ENCODE measurements at places on chromosomes 3 and 15.

- no peak for DNase-seq
Observed at GRCh38 chr3:185151101-185151963, 1.5 kb downstream of the C3orf70 start.

GRCh38 chr3:127914584-127914983 is 448 bp upstream of the KBTBD12 start:
- DNase-seq, result no peak

GRCh38 chr3:89932882-89933281 is 825.5 kb downstream of the EPHA3 start:
- DNase-seq, result no peak

DNA sequence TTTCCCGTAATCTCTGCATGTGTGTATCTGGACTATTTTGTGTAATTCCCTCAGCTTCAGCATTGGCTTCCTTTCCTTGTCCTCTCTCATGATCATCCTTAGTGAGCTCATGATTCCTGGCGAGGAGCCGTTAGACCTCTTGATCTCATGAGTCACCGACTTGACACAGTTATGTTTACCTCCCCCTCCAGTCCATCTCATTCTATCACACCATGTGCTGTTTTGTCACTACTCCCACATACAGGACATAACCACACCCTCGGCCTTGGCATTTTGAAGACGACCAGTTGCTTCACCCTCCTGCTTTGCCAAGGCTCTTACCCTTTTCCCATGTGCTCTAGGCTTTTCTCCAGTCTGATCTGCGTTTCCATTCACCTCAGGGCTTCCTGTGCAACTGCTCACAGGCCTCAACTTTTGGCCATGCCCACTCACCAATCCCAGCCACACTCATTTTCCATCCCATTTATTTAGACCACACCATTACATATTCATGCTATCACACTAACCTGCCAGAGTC is 41.5 kb downstream of the CP start:
- DNase-seq, result no peak

DNA sequence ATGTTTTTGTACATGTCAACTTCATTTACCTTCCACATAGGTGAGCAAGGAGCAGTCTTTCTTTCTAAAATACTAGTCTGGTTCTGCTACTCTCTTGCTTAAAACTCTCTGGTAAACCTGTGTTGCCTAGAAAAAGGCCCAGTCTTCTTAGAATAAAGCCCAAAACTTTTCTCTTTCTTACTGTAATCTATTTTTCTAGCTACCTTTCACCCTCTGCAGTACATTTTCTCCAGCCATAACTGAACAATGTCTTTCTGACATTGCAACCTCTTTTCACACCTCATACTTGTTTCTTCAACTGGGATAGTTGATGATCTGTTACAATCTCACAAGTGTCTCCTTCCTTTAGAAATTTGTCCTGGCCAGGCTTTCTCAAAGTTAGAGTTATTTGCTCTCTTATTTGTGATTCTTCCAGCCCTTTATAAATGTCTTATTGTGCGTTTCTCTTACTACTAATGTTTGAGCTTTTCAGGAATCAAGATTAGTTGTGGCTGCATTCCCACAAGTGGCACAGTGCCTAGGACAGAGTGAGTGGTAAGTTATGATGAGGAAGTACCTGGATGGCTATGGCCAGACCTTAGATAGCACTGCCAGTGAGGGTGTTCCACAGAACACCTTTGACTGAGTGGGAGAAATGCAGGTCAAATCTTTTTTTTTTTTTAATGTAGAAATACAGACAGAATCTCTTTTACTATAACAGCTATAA is 313.4 kb upstream of the SATB1 start:
- no peak for DNase-seq

DNA sequence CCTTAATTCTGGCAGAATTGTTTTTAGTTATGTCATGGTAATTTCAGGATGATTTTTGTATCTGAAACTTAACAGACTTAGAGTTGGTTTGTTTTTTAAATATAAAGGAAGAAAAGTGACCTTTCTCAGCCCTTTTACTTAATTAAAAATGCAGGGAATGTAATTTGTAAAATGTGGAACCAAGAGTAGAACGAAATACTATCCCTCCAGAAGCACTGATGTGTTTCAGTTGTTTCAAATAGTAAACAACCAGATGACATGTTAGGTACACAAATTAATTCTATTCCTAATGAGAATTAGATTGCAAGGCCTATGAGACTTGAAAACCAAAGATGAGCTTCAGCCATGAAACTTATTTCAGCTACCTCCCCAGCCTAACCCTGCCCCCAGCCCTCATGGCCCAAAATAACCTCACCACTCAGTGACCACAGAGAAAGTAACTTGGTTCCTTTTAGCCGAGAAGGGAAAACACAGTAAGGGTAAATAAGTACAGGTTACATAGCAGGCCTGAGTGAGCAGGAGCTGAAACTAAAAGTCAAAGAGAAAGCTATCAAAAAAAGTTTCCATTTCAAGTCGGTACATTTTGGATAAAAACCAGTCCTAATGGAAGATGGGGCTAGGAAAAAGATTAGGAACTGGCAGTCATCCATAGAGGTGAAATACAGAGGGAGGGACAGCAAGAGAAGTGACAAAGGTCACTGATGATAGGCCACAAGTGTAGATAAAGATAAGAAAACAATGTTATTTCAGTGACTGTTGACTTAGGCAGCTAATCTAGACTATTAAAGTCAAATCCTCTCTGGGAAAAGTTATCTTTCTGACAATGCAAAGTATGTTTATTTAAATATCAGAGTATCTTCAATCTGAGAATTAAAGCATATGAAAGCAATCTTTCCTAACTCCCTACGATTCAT is 23.2 kb downstream of the SENP8 start:
- DNase-seq, result no peak

- DNase-seq, result no peak
Observed at GRCh38 chr3:84140631-84141030, 818.2 kb upstream of the CADM2 start.

Data from CD8-positive, alpha-beta memory T cell (primary cell).